Left cardiac atrium (tissue), 4 donors: ENCODE measurements at places on chromosomes 11 and 22.

GRCh38 chr11:36126678-36127077 is 162.5 kb downstream of the COMMD9 start:
- no peak for DNase-seq

GRCh38 chr11:12669930-12670329 is 4.3 kb upstream of the TEAD1 start:
- DNase-seq = no peak

DNA sequence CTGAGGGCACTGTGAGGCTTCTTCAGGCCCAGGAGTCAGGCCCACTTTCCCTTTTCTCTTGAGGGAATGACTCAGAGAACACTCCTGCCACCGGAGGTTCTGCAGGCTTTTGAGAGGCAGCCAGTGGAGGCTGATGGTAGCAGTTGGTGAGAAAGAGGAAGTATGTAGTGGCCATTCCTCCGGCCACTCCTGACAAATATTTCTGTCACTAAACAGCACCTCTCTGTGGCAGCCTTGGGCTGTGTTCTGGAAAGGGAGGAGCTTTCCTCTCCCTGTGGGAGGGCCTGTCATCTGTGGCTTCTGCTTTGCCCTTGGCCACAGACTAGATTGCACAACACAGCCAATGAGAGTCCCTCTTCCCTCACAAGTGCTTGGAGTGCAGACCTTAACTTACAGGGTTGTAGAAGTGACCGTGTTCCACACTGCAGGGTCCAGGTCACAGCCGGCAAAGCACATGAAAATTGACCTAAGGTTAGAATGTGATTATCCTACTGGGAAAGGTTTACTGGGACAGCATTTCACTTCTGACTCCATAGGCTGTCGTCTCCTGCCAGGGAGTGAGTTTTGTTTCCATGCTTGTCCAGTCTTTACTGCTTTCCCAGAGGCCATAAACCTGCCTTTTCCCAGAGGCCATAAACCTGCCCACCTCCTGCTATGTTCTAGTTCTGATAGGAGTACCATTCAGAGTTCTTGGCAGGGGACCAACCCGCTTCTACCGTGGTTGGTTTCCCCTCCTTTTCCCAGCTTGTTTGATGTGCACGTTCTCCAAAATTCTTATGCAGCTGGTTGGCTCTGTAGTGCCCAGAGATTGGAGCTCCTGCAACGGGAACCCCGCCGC is 33.3 kb downstream of the MARK2 start:
- peak; percentile 82 for DNase-seq

DNA sequence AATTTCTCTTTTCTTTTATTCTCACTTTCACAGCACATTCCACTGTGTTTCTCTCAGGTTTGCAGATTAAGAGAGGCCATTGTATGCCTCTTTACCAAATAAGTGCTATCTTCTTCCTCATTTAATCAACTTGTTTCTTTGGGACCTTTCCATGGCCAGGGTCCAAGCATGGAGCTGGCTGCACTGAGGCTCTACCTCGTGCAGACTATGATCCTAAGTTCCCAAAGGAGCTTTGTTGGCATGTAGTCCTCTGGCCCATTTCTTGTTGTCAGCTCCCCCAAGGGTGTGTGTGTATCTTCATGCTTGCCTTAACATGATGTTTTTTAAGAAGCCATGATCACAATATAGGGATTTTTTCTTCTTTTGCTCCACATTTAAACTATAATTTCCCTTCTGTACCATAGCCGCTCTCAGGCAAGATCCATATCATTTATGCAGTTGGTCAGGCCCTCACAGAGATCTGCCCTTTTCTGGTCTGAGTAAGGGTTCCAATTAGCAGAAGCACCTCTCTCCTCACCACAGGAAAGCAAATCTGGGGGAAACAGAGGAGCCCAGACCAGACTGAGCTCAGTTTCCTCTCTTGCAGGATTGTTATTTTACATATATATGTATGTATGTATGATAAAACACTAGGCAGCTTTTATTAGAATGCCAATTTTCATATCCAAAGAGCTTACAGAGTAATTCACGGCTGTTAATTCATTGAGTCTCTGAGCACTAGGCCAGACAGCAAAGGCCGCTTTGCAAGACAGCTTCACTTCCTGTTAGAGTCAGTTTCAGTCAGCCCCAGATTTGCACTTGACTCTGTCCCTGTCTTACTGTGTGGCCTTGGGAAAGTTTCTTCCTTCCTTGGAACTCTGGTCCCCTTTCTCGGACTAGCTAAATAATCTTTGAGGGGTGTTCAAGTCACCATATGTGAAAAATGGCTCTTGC is 34.3 kb downstream of the CYB5R2 start:
- DNase-seq = peak; percentile 52

GRCh38 chr11:84316866-84317555 is 1030.8 kb upstream of the CCDC90B start:
- no peak for DNase-seq

DNA sequence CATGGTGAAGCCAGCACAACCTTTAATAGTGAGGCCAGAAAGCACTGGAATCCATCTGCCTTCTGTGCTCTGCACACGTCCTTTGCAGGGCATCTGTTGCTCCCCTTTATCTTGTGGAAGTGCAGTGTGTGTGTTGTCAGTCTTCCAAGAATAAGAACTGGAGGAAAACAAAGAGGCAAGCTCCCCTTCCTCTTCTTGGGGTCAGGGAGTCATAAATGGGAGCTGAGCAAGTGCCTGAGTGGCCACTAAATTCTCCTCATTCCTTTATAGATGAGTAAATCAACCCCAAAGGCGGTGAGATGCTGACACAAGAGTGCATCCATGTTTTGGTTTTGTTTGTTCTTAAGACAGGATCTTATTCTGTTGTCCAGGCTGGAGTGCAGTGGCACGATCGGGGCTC is 38.3 kb downstream of the WT1 start:
- no peak for DNase-seq

DNA sequence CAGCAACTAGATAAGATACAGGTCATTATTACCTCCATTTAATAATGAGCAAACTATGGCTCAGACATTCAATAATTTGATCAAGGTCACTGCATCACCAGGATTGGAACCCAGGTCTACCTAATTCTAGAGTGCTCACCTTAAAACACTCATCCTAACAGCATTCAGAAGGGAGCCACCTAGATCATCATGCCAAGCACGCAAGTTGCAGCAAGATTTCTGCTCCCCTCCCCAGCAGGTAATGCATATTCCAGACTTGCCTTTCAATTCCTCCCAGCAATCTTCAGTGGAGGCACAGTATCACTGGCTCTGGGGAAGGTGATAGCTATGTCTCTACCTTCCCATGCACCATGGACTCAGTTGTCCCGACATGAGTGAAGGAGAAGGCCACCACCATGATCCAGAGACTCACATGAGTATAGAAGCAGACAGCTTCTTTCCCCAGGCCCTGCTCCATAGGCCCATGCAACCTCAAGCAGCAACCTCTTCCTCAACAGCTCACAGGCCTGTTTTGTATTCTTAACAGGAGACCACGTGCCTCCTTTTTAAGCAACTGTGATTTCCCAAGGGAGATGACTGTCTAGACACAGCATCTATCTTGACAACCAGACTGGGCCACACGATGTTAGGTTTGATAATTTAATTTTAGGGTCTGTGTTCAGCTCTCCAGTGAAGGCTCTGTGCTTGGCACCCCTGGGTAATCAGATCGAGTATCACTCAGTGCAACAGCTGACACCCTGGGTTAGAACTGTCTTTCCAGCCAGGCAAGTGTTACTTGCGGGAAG is 36.4 kb downstream of the RAB30 start:
- no peak for DNase-seq

DNA sequence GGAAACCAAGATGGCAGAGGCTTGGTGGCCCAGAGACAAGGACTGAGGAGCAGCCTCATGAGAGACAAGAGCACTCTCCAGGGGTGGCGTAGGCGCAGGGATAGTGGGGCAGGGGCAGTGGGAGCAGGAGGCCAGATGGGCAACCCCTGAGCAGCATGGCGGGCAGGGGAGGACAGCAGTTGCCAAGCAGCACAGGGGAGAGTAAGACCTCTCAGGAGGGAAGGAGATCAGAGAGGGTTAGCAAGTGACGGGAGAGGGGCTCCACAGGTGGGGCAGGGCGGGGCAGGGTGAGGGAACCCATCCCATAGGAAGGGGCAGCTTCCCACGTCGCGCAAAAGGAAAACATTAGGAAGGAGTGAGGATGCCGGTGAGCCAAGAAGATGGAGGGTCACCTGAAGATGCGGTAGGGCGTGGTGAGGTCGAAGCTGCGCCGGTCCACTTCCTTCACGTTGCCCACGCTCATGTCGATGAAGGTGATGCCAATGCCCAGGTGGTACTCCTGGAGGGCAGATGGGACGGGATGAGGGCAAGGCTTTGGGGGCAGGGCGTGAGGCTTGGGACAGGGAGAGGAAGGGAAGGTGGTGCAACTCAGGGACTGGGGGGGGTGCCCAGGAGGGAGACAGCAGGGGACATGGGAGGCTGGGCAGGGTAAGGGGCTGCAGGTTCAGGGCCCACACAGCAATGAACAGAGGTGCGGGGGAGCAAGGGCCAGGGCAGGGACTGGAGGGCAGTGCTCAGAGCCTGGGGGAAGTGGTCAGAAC is 35.4 kb upstream of the PDE2A start:
- DNase-seq = no peak

DNA sequence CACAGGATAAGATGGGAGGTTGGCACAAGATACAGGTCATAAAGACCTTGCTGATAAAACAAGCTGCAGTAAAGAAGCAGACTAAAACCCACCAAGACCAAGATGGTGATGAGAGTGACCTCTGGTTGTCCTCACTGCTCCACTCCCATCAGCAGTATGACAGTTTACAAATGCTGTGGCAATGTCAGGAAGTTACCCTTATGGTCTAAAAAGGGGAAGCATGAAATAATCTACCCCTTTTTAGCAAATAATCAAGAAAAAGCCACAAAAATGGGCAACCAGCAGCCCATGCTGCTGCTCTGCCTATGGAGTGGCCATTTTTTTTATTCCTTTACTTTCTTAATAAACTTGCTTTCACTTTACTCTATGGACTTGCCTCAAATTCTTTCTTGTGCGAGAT is 8.7 kb upstream of the PIWIL4 start:
- no peak for DNase-seq

GRCh38 chr22:39212721-39213376 is 31.9 kb downstream of the PDGFB start:
- DNase-seq = peak; percentile 22

GRCh38 chr11:18987454-18988231 is 48.4 kb upstream of the MRGPRX1 start:
- DNase-seq = no peak

DNA sequence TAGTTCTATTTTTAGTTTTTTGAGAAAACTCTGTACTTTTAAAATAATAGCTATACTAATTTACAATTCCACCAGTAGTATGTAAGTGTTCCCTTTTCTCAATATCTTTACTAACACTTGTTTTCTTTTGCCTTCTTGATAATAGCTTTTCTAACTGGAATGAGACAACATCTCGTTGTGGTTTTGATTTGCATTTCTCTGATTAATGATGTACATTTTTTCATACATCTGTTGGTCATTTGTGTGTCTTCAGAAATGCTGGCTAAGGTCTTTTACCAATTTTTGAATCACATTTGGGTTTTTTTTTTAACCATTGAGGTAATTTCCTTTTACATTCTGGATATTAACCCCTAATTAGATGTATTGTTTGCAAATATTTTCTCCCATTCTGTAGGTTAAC is 258.9 kb downstream of the DYNC2H1 start:
- no peak for DNase-seq

GRCh38 chr11:115606498-115607220 is 102.4 kb upstream of the CADM1 start:
- DNase-seq = peak; percentile 68

GRCh38 chr11:45803971-45804760 is 783 bp upstream of the SLC35C1 start:
- peak; percentile 89 for DNase-seq

DNA sequence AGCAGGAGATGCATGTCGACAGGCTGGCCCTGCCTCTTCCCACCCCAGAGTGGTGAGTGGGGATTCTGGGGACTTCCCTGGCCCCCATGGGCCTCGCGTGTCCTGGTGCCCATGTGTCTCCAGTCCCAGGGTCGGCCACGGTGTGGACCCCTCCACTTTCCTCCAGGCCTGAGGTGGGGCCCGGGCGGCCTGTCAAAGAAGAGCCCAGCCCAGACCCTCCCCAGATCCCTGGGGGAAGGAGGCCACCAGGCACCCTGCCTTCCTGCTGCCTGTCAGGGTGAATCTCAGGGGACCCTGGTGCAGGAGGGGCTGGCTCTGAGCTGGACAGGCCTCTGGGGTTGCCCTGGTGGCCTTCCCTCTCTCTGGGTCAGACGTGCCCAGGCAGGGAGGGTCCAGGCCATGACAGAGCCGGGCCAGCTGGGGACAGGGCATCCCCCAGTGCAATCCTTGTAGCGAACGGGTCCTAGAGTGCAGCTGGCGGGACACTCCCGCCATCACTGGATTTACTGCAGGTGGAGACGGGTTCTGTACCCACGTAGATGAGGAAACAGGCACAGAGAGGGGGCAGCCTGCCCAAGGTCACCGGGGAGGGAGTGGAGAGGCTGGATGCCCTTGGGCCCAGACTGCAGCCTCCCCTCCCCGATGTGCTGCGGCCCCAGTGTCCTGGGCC is 13.5 kb upstream of the MUC6 start:
- DNase-seq = no peak

GRCh38 chr22:30198152-30198825 is 48.3 kb downstream of the LIF start:
- no peak for DNase-seq

- DNase-seq = no peak
Measured at GRCh38 chr11:86931548-86932258, 23.5 kb downstream of the FZD4 start.

DNA sequence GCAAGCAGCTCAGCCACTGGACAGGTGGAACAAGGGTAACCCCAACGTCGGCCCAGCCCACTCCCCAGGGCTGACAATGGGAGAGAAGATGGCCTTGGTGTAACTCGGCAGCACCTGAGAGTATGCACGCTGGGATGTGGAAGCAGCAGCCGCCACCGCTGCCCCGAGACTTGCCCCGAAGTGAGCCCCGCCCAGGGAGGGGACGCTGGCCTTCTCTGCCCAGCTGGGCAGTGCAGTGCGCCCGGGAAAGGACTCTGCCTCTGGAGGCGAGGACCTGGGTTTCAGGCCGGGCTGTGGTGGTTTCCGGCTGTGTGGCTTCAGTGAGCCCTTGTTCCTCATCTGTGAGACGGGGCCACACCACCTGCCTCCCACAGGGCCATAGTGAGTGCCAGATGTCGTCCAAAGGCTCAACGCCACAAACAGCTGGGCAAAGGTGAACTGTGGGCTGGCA is 8.6 kb upstream of the POLDIP3 start:
- DNase-seq = peak; percentile 32

DNA sequence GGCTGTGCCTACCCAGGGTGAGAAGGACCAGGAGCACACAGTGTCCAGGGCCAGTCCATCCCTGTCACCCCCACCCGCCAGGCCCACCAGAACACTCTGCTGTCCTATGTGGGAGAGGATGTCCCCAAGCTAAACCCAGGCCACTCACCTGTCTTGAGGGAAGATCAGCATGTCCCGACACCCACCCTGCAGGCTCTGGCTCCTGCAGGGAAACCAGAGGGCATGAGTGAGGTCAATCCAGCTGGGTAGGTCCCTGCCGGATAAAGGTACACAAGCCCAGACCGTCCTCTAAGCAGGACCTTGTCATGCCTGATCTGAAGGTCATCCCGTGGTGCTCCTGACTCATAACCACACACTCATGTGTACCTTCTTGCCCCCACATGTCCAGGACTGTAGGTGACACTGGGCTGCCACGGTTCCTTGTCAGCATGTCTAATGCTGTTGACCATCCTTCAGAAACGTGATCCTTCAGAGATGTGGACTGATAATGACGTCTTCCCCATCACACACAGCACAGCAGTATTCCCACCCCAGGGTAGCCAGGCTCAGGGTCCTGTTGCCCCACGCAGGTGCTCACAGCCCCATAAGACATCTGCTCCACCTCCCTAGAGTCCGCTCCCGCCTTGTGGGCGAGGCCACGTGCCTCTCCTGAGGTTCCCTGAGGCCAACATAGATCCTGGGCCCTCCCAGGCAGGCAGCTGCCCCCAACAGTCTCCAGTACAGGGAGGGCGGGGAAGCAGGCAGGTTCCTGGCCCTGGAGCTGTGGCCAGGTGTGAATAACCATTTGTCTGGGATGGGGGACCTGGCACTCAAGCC is 6.1 kb downstream of the ARVCF start:
- DNase-seq = no peak
